RWPE2 (cell line): ENCODE measurements at places on chromosomes 11 and 22.

GRCh38 chr22:35552196-35552842, 11.7 kb downstream of the RASD2 start:
- no peak for DNase-seq

GRCh38 chr11:84437071-84437980, 1151.2 kb upstream of the CCDC90B start:
- DNase-seq = no peak

GRCh38 chr11:78467931-78468330, 50.3 kb upstream of the GAB2 start:
- no peak for DNase-seq

DNA sequence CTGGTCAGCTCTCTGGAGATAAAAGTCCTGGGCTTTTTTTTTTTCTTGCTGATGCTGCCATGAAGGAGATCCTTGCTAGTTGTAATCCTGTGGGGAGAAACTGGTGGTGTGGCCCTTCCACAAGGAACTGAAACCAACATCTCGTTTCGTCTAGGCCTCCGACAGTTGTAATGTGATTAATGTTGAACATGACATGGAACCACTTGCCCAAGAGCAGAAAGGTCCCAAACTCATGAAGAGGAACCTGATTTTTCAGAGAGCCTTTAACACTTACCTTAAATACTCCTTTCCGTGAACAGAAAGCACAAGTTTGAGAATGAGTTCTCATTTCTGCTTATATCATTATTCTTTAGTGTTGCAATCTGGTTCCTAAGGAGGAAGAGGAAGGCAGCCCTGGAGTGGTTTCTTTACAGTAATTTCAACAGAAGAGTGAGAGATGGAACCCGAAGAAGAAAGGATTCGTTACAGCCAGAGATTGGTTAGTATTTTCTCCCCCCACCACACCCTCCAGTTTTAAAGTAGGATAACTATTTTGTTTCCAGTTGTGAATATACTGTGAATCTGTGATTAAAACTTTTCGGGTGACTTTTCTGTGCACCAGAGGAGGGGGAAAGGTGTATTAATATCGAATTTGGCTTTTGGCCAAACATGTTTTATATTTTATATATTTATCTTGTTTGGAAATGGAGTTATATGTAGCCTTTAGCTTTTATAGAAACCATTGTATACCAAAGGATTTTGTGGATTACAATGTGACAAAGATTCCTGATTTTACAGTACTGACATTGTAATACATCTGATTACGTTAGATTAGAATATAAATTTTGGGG, 2.0 kb downstream of the KDM2A start:
- DNase-seq = no peak

- no peak for DNase-seq
These were observed 257.8 kb upstream of the LUZP2 start for GRCh38 chr11:24238771-24239645.

DNA sequence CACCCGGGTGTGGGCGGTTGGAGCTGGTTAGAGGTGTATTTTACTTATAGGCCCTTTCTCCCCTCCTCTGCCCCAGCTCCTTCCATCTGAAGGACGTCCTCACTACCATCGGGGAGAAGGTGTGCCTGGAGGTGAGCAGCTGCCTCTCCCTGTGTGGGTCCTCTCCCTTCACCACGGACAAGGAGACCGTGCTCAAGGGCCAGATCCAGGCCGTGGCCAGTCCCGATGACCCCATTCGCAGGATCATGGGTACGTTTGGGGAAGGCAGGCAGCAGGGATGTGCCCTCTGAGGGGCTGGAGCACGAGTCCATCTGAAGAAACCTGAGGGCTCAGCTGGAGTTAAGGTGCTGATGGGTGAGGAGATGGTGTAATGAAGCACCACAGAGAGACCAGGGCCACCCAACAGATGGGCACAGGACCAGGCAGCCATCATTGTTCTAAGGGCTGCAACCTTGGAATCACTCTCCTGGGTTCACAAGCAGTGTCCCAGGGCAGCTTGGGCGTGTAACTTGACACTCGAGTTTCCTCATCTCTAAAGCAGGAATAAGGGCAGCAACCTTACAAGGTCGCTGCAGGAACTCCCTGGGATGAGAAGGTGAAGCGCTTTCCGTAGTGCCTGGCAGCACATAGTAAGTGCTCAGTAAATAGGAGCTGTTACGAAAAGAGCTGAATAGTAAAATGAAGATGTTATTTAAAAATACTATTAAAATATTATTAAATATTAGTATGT, 29.4 kb downstream of the TCP11L1 start:
- no peak for DNase-seq

DNA sequence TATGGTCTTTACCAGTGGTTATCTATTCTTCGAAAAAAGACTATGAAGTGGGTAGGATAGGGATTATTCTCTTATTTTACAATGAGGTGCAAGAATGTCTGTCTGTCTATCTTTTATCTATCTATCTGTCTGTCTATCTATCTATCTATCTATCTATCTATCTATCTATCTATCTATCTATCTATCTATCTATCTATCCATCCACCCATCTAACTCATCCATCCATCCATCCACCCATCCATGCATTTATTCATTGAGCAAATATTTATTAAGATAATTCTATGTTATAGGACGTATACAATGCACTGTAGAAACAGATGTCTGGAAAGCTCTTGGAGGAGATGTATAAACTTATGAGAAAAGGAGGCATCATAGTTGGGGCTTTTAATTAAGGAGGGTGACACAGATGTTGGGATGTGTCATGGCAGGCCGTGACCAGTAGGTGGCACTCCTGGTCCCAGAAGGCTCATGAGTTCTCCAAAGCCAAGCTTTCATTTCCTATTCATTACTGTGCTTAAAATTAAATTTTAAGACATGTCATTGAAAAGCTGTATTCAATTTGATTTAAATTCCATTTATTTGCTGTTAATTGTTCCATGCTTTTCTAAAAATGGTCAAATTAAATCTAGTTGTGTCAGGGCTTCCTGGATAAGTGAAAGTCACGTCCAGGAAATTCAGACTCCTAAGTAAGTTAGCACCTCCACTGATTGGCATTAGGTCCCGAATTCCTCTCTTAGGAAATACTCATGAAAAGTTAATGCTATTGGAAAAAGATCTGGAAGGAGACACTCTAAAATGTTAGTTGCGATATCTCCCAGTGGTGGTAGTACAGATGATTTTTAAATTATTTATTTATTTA, 19.0 kb upstream of the E2F8 start:
- DNase-seq = no peak

GRCh38 chr11:94417386-94417987, 16.3 kb upstream of the GPR83 start:
- DNase-seq = no peak

GRCh38 chr11:9075556-9075955, 15.8 kb downstream of the SCUBE2 start:
- DNase-seq = no peak

DNA sequence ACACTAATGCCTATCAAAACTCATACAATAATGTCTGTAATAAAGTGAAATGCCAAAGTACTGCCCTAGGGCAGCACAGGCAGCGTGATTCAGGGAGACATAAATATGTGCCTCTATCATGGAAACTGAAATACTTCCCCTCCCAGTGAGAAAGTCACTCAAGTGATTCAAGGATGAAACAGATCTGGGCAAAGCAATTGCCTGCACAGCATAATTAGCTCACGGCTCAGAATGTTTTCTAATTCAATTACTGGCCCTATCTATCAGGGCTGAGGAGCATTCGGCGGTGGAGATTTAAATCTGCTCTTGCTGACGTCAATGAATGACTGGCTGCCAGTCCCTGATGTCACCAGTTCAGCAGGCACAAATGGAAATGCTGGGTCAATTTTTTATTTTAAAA, 27.7 kb upstream of the PPP2R1B start:
- DNase-seq = no peak

DNA sequence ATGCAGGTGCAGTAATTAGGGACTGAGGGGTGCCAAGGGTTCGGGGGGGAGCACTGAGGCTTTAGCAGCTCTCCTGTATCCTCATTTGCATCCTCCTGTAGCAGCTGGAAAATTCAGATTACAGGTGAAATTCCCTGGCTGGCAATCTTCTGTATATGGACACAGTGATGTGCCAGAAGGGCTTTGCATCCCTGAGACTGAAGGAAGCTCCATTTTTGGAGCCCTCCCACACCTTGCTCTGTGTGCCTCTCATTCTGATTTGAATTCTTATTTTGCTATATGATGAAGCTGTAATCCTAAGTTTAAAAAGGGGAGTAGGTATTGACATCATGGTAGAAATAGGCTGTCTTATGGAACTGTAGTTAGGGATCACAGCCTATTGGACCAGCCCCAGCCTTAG, 46.6 kb downstream of the SCN3B start:
- no peak for DNase-seq

DNA sequence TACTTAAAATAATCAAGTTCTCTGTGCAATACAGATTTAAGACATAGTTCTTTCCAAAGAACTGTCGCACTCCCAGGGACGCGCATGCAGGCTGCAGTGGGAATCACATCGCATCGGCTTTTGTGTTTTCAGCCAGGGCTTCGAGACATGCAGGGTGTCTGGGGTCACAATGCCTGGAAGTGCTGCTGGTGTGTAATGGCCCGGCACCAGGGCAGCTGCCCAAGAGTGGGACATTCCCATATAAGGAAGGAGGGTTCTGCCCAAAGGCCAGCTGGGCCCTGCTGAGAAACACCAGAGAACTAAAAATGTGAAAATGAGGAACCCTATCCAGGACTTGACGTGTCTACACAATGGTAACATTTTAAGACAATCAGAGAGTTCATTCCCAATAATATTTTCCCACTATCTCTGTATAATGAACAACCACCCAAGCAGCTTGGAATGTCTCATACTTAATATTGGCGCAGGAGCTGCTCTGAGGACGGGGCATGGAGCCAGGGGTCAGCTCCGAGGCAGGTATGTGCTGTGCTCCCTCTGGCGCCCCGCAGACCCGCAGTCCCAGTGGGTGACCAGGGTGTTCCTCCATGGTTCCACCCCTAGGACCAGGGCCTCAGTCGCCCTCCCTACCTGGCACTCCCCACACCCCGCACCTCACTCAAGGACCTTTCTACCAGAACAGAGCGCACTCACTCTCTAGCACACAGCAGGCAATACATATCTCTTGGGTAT, 11.3 kb downstream of the MCAT start:
- DNase-seq = no peak

DNA sequence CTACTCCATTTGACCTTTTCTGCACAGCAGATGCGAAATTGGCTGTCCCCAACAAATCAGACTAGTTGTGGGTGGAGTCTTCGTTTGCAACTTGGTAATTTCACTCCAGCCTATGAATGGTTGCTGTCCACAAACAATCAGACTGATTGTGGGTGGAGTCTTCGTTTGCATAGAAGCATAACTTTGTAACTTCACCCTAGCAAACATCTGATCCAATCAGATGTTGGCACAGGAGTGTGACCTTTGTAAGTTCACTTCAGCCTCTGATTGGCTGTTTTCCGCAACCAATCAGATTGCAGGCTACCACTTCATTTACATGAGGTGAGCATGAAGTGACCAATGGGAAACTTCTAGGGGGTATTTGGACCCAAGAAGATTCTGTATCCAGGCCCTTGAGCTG, 16.3 kb upstream of the CABP2 start:
- no peak for DNase-seq

GRCh38 chr11:90241414-90241813, 18.6 kb upstream of the CHORDC1 start:
- DNase-seq = no peak

DNA sequence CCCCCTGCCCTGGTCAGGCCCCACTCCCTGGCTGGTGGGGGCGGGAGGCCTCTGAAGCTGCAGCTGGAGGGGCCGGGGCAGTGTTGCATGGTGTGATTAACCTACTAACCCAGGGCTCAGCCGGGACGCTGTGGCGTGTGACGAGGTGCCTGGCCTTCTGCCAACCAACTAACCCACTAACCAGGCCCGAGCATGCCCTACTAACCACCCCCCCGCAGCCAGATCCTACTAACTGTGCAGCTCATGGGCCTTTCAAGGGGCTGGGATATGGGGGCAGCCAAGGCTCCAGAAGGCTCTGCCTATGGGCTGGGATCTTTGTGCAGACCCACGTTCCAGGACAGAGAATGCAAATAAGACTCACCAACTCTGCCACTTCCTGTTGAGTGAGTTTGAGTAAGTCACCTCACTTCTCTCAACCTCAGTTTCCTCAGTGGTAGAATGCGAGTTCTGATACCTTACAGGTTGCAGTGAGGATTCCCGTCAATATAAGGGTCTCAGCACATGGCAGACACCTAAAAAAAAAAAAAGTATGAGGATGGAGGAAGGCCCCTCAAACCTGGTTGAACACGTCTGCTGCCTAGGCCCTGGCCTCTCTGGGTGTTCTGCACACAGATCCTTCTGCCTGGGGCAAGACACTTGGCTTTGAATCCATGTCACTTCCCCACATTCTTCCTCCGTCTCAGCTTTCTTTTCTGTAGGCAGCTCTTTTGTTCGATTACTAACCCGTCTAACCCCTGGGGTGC, 14.1 kb downstream of the MIAT start:
- DNase-seq = peak; percentile 78

DNA sequence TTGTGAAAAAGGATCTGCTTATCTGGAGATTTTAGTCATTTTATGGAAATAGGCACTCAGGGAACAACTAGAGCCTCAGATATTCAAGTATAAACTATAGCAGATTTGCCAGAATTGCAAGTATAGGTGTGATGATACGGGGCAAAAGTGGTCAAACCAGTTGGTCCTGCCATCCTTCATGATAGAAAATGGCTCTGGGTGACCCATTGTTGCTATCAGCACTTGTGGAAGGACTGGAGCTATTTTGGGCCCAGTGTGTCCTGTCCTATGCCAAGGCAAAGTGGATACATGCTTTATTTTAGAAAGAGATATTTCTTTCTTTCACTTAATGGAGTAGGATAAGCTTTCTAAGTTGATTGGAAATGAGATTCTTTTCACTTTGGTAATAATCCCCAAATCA, 85.2 kb downstream of the PPP6R3 start:
- no peak for DNase-seq

DNA sequence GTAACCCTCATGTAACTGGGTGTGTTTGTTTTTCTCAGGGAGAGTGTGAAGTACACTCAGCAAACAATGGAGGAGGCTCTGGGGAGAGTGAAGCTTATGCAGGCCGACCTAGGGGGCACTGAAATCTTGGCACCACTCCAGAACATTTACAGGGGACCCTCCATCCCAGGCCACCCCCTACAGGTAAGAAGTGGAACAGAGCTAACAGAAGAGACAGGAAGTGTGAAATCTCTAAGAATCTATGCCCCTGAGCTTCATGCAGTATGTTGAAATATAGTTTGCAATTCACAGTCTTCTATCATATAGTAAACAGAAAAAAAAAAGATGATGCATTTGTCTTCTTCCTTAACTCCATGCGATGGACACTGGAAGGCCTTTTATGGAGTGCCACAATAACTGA, 8.4 kb downstream of the VWA5A start:
- DNase-seq = no peak
